ENCODE measurements at places on chromosomes 4 and X.

- DNase-seq, result no peak
Measured at GRCh38 chr4:3223956-3224748, 24.8 kb upstream of the MSANTD1 start.

DNA sequence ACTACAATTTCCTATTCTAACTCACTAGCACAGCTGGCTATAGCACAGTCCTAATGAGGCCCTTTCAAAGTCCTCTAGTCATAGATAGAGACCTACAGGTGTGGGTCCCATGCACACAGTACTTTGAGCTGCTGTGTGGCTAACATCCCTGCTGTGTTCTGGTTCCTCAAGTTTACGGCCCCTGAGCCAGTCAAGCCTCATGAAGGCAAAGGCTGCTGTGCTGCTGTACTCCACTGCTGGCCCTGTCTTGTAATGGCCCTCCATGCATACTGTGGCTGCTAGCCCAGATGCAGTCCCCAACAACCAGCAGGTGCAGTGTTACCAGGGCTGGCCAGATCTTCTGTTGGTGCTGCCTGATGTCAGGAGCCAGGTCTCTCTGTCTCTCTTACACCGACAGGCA lies 23.4 kb upstream of the ENPEP start:
- no peak for DNase-seq

GRCh38 chr4:79013756-79014155 lies 74.5 kb upstream of the PAQR3 start:
- DNase-seq, result no peak

- DNase-seq, result no peak
Measured at GRCh38 chrX:3280706-3281105, 65.7 kb downstream of the MXRA5 start.

DNA sequence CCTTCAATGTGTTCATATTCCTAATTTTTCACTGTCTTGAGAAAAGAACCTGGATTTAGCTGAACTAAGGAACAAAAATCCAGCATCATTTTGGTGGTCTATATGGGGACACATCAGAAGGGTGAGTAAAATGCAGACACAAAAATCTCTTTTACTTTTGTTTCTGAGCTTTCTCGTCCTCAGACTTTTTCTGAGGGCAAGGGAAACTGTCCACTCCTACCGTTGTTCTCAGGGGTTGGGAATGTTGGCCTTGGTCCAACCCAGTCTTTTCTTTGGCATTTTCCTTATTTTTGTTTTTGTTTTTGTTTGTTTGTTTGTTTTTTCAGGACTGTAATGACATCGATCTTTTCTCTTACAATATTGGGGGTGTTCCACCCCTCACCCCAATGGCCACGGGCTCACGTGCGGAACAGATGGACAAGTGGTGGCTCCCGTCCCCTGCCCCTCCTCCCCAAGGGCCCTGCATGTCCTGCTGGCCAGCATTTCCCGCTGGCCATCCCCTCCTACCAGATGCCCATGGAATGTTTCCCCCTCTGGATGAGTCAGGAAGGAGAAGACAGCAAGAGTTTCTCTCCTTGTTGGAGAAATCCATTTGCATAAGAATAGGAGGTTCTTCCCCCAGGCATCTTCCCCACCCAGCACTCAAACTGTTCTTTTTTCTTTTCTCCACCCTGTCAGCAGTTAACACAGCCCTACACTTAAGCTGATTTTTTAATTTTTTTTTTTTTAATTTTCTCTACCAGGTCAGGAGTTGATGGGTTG lies 305.4 kb upstream of the NDST4 start:
- DNase-seq, result no peak

DNA sequence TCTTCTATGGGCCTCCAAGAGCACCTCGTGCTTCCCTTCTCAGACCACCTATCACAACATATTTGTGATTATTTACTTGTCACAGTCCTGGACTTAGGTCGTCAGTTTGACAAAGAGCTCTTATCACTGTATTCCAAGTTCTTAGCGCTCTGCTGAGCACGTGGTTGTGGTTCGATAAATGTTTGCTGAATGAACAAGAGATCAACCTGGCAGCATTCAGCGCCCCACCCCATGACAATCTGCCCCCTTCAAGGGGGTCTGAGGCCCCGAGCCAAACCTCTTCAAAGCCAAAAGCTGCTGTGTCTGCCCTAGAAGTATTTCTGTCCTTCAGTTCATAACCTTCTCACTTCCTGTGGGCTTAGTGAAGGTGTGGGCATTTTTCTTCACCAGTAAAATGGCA lies 15.0 kb downstream of the RPS4X start:
- DNase-seq, result no peak

DNA sequence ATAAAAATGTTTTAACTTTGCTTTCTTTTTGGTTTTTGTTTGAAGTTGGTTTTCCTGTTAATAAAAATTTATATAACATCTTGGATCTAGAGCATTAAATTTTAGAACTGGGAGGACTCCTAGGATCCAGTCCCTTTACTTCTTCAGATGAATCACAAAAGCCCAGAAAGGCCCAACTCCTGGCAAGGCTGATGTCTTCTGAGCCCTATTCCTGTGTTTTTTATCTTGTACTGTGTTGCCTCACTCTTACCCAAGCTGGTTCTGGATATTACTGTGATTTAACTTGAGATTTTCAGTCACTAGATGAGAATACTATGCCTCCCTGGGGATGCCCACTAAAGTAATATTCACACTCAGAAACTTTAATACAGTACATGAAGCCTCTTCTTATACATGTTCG lies 127.1 kb upstream of the GALNT7 start:
- DNase-seq, result no peak

DNA sequence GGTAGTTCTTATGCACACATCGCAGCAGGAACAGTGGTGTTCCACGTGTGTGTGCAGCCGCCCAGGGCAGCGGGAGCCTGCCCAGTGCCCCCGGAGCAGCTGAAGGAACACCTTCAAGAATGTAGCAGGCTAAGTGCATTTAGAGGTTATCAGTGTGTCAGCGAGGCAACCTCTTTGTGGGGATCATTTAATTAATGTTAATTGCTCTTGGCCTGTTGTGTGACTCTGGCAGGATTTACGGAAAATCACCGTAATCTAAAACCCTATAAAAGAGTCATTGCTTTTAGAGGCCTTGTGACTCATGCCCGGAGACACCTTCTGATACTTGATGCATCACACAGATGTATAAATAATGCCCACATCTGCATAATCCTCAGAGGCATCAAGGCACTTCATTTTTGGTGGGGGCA lies 47.3 kb upstream of the GATB start:
- DNase-seq, result no peak

GRCh38 chrX:617401-617800 lies 13.2 kb upstream of the SHOX start:
- DNase-seq, result no peak

DNA sequence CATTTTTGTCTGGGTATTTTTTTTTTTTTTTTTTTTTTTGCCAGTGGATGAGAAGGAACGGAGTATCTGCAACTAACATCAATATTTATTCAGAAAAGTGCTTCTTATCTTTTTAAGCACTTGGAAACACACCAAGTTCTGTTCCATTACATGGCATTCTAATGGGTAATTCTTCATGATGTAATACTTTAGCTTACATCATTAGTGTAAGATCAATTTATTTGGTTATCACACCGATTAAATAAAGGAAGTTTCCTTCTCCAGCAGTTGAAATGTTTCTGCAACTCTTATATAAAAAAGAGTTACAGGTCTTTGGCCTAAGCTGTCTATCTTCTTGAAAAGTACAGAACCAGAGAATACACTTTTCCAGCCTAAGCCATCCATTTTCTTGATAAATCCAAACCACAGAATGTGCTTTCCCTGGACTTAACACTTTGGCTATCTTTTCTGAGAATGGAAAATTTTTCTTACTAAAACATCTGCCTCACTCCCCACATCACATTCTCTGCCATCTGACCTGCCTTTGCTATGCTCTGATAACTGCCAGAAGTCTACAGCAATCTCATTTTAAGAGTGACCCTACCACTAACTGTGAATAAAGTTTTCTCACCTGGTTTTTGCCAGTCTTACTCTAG lies 191.9 kb upstream of the MAB21L2 start:
- DNase-seq, result no peak

- DNase-seq, result no peak
Measured at GRCh38 chrX:12971282-12972003, 3.5 kb upstream of the TMSB4X start.

DNA sequence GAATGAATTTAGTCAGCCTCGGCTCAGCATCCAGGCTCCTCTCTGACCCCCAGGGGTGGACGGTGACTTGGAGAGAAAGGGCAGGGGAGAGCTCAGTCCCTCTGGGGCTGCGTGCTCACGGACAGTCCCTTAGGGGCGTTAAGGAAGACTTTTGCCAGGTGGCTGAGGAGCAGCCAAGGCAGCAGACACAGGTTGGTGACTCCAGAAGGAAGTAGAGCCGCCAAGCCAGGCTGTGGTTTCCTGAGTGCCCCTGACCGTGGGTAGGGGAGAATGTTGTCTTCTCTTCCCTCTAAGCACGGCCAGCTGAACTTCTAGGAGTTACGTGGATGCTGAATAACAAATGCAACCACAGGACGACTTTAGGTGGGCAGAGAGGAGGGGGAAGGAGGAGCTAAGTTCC lies 91.0 kb upstream of the MTM1 start:
- no peak for DNase-seq

DNA sequence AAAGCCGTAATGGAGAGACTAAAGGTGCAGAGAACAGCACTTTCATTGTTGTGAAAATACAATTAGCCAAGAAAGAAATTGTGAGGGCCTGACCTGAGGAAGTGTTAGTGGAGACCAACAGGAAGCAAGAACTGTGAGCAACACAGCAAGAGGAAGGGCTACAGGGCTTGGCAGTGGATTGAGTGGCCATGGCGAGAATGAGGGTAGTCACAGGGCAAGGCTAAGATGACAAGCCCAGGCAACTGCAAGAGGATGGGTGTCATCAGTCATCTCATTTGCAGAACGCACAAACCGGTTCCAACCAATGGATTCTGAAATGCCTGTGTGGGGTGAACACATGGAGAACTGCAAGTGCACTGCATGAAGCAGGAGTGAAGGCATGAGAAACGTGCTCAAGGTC lies 3.6 kb downstream of the SLC10A6 start:
- DNase-seq, result no peak

- no peak for DNase-seq
Measured at GRCh38 chr4:65033899-65034298, 624.6 kb upstream of the TECRL start.

- no peak for DNase-seq
Measured at GRCh38 chrX:24204958-24205357, 55.4 kb downstream of the ZFX start.

DNA sequence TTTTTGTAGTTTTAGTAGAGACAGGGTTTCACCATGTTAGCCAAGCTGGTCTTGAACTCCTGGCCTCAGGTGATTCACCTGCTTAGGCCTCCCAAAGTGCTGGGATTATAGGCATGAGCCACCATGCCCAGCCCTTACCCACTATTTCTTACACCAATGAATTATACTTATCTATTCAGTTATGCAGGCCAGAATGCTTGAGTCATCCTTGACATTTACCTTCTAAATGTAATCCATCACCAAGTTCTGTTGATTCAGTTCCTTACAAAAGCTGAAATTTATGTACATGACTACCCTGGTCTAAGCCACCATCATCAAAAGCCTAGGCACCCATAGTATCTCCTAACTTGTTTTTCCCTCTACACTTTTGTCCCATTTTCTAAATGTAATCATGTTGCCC lies 585.7 kb downstream of the IL15 start:
- no peak for DNase-seq

DNA sequence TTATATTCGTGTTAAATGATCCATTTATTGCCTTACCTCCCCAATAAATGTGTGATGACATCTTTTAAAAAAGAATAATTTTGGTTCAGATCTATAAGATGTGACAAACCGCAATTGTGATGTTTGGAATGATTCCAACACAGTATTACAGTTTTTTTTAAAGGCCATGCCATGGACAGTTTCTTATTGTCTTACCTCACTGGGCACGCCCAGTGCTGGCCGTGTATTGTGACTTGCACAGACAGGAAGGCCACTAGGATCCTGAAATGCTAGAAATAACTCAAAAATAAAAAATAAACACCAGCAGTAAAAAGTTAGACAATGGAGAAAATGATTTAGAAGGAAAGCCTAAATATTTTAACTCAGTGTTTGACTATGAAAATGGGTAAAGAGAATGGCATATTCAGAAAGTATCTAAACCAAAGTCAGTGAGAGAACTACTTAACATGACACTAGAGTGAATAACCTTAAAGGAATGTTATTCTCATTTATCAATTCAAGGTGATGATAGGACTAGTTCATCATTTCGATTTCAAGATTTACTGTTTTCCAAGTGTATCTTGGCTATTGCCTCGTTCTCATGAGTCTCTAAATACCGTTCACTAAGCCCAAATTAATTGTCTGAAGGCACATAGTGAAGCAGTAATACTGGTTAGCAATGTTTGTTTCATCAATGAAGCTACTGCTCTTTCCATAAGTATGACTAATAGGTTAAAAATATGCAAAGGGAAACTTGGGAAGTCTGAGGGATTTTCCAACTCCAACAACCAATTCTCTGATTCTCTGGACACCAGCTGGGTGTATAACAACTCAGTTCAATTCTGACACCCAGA lies 46.1 kb upstream of the VEGFC start:
- no peak for DNase-seq

GRCh38 chr4:47145630-47146029 lies 114.3 kb downstream of the GABRB1 start:
- no peak for DNase-seq

- no peak for DNase-seq
Measured at GRCh38 chr4:43690116-43690515, 758.5 kb downstream of the KCTD8 start.

- DNase-seq, result no peak
Measured at GRCh38 chr4:129322920-129323319, 227.0 kb downstream of the C4orf33 start.

DNA sequence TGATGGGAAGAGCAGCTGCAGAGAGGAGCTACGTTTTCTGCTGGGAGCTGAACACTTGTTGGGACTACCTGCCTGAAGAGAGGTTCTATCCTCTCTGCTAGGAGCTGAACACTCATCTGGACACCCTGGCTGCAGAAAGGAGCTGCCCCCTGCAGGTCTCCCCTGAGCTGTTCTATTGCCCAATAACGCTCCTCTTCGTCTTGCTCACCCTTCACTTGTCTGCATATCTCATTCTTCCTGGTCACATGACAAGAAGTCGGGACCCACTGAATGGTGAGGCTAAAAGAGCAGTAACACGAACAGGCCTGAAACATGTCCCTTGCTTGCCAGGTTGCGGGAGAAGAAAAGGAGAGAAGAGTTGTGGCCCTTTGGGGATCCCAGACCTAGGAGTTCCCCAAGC lies 27.8 kb downstream of the NAA11 start:
- DNase-seq, result no peak

DNA sequence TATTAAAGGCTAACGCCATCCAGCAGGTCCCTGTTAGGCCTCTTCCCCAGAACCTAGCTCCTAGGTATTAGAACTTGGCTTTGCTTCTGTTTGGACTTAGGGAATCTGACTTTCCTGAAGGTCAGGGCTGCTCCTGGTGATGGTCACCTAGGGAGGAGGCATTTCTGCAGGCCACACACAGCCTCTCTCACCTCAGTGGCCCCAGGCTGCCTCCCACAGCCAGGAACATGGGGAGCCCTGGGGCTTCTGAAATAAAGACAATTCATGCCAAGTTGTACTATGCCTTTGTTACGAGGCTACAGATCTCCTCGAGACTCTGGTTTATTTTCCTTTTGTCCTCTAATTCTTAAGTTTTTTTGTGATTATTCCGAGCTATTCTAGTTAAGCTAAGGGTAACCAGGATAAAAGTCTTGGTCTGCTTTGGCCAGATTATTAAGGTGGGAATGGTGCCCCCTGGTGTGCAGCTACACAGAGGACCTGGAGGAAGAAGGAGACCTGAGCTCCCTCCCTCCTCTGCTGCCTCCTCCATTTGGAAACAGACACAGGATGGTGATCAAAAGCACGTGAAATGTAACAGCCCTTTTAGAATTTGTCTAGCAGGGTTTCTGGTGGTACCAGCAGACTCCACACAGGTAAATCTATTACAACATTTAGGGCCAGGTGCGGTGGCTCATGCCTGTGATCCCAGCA lies 131.0 kb downstream of the DCLK2 start:
- no peak for DNase-seq

Data from activated CD8-positive, alpha-beta memory T cell treated with anti-CD3 and anti-CD28 coated beads, Interleukin-2, amount 50 U/mL, for 4 hours (primary cell).